ENCODE measurements at places on chromosomes 2 and 18.

- no peak for DNase-seq
Observed at GRCh38 chr2:215010390-215010789, 128.0 kb downstream of the ABCA12 start.

DNA sequence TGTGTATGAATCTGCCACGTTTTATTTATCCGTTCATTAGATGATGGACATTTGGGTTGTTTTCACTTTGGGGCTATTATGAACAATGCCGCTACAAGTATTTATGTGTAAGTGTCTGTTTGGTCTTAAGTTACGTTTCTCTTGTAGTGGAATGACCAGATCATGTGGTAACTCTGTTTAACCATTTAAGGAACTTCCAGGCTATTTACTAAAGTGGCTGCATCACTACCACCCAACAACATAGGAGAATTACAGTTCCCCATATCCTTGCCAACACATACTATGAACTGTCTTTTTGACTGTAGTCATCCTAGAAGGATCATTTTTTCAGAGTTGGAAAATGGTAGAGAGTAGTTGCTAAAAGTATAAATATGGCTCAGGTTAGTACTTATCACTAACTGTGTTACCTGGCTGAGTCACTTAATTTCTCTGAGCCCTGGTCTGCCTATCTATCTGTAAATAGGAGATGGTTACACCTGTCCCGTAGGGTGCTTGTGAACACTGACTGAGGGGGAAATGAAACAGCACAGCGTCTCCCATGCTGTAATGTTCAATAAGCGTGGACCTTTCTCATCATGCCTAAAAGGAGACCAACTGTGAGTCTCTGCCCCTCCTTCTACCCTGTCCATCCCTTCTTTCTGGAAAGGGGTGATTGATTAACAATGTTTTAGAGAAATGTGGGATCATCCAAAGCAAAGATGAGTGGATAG, 103.1 kb downstream of the SH3RF3 start:
- DNase-seq: no peak

- no peak for DNase-seq
Observed at GRCh38 chr18:62196980-62197379, 9.9 kb downstream of the RELCH start.

DNA sequence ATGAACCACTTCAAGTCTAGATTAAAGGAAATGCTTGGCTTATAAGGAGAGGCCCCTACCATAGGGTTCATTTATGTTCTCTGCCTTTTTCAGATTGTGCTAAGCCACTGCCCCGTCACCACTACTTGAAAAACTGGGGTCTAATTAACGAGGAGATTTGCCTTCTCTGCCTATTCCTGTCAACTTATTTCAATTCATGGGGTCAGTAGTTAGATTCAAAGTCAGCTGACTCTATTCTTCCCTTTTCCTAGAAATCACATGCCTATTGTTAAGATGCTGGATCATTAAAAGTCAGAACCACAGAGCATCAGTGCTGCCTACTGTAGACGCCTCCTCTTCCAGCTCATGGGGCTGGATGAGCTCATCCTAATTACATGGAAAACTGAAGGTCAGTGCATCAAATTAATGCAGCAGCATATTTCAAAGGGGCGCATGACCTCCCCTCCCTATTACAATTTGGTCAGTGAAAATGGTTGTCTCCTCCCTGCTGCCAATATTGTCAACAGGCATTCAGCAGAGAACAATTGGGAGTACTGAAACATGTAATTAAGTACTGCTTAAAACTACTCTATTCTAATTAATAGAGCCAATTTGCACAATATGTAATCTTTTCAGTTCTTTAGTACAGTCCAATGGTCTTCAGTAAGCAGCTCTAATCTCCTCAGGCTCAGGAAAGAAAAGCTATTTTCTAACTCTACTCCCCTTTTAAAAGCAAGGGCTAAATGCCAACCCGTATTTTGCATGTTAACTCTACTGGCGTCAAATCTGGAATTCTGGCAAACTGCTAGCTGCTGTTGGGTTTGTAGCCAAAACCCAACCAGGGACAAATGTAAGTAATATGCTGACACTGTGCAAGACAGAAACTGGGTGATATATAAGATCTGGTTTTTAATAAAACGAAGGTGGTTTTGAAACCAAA, 117.4 kb upstream of the ITGB6 start:
- DNase-seq: no peak

- no peak for DNase-seq
Observed at GRCh38 chr2:221166292-221166691, 405.8 kb downstream of the EPHA4 start.

- no peak for DNase-seq
Observed at GRCh38 chr18:22831441-22831904, 101.7 kb upstream of the RBBP8 start.

GRCh38 chr2:68237404-68237803, 14.9 kb downstream of the PPP3R1 start:
- no peak for DNase-seq

DNA sequence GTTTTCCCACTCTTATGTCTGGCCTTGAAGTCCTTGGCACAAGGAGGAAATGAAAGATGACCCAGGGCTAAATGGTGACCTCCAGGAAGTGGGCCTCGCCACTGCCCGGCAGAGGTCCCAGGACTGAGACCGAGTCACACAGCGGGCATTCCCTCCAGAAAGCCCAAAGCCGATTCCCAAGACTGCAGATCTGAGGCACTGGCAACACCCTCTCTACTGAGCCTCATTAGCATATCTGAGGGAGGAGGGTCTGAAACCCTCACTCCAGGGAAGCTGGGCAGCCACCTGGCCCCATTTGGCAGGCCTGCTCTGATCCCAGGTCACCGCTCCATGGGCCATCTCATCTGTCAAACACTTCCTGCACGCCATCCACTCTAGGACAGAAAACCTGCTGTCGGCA, 29.1 kb downstream of the FAM178B start:
- DNase-seq: no peak

DNA sequence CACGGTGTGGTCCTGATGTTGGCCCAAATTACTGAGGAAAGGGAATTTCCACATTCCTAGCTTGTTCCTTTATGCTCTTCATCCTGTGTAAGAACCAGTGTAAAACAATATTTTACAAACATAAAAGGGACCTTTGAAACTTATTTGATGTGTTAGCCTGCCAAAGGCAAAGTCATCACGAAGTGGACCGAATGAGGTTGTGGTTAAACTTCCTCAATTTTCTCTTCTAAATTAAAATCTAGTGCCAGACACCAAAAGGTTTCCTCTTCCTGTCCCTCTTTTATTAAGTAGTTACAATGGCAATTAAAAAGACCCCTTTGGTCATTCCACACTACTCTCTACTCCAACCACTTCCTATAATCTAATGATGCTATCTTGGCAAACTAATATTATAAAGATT, 279.8 kb downstream of the AFF3 start:
- no peak for DNase-seq

DNA sequence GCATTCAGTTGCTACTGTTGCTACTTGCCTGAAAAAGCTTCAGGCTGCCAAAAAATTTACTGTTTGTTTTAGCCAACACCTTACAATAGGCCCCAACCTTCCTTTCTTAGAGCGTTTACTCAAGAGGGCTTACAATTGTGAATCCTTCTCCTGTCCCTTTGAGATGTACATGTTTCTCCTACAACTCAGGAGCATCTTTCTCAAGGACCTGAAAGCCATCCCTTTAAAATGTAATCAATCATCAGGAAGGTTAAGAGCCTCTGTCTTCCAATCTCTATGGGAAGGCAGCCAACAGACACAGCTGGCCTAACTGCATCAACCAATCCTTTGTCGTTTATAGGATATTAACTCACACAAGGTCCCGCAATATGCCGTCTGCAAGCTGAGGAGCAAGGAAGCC, 3.4 kb upstream of the IER3IP1 start:
- no peak for DNase-seq

- no peak for DNase-seq
Observed at GRCh38 chr18:25313268-25313667, 38.7 kb downstream of the ZNF521 start.

GRCh38 chr2:126513033-126513432, 142.9 kb upstream of the GYPC start:
- DNase-seq: no peak
